ENCODE measurements at places on chromosomes 13 and 19. TPM values are rescaled to one million over a fixed set of nuclear protein-coding genes. Genes with fewer than 3 reads are reported as not detected.

KRTDAP gene
- total RNA-seq, result not detected

OR7C1 gene
- not detected for total RNA-seq

OR7A5 gene
- not detected for total RNA-seq

LYPD5 gene
- 0.70 TPM for total RNA-seq

C1QTNF9 gene
- total RNA-seq, result not detected

SKA3 gene
- total RNA-seq, result 2.3 TPM

ARHGAP45 gene
- 1,130 TPM for total RNA-seq

C19orf18 gene
- 0.66 TPM for total RNA-seq

DNA sequence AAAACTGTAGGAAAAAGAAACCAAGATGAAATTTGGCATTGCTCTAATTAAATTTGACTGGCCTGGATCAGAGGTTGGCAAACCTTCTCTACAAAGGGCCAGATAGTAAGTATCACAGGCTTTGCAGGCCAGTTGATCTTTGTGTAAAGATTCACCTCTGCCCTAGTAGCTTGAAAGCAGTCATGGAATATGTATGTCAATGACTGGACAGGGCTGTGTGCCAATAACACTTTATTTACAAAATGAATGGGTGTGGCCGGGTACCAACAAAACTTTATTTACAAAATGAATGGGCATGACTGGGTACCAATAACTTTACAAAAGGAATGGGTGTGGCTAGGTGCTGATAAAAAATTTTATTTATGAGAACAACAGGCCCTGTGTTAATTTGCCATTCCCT lies 20.0 kb downstream of the SIN3B start:
- no peak overlapping the region for H3K27ac ChIP-seq
- no peak overlapping the region for H3K4me3 ChIP-seq
- H3K27me3 ChIP-seq, result no peaks in the 10 kb centered on the region
- DNase-seq, result no peak

DNA sequence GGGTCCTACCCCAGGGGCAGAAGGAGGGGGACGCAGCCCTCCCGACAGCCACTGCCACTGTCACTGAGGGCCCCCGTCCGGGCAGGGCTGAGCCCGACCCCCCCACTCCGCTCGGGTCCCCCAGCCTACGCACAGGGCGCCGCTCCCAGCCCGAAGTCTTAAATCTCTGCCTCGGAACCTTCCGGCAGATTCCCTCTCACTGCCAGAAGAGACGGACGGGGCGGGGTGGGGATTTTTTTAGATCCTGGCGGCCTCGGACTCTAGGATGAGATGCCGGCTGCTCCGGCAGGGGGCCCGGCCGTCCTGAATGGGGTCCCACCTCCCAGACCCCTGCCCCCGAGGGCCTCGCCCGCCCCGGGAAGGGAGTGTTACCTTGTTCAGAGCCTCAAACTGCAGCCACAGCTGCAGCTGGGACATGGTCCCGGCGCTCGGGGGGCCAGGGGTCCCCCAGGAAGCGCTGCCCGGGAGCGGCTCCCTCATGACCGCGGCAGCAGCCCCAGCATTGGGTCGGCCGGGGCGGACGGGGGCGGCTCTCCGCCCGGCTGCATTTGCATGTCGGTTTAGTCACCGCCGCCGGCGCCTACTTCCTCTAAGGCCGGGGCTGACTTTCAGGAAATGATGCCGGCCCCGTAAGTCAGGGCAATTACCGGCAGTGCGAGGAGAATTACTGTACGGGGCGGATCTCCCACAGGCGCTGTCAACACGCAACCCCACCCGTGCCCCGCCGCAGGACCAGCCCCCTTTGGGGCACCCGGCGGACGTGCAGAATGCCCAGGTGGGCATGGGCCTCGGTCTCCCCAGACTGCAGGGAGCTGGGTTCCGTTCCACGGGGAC lies 28.1 kb downstream of the GPX4 start:
- peaks cover 17% of the 10 kb centered on the region for H3K36me3 ChIP-seq
- peak overlapping the region; percentile 95 for H3K4me3 ChIP-seq
- peak overlapping the region; percentile 90 for H3K27ac ChIP-seq
- H3K27me3 ChIP-seq, result no peaks in the 10 kb centered on the region

DNA sequence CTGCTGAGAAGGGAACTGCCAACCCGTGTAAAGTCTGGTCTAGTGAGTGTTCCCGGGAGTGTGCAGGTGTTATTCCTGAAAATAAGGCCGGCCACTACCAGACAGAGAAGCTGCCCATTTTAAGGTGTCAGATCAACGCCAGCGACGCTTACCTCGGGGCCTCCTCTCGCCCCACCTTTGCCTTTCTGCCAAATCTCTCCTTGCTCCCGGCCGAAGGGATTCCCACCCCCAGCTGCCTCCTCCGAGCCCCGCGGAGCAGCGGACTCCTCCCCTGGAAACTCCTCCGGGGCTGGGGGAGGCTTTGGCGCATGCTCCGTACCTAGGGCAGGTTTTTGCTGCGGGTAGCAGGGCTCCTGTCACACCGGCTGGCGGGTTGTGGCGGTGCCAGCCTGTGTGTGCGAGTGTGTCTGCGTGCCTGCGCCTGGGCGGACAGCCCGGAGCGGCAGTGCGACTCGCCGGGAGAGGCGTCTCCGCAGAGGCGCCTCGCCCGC lies at the start of gene HS6ST3:
TSS of gene HS6ST3 (plus strand) at position 359 of the 491 bp plus-strand sequence.
- no peak within 1 kb of the TSS for H3K4me3 ChIP-seq
- peaks cover 13% of the 10 kb centered on the region for H3K27me3 ChIP-seq
- H3K4me1 ChIP-seq, result no peaks in the 10 kb centered on the region
- H3K36me3 ChIP-seq, result no peaks in the 10 kb centered on the region
- H3K27ac ChIP-seq, result no peak within 1 kb of the TSS

DNA sequence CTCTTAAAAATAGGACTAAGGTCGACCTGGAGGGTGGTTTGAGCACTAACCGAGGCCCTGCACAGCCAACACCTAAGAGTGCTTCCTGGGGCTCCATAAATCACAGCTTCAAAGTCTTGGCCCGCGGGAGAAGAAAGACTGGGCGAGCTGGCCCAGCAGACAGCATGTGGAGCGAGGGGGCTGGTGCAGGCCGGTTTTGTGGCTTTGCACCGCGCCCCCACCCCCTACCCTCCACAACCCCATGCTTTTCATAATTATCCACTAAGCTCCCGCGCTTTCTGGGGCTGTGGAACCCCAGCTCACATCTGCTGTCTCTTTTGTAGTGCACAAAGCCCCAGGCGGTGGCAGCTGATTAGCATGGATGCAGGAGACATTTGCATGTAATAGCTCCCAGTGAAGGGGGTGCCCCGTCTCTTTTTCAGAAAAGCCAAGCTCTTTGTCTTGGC lies 17.1 kb downstream of the CARM1 start:
- no peaks in the 10 kb centered on the region for H3K27me3 ChIP-seq
- no peaks in the 10 kb centered on the region for H3K36me3 ChIP-seq
- H3K4me1 ChIP-seq, result no peaks in the 10 kb centered on the region
- DNase-seq, result no peak
- H3K4me3 ChIP-seq, result no peak overlapping the region

GRCh38 chr19:510606-511100 lies 3.4 kb downstream of the TPGS1 start:
- DNase-seq, result peak; percentile 90
- H3K36me3 ChIP-seq, result peaks cover 13% of the 10 kb centered on the region
- H3K27me3 ChIP-seq, result no peaks in the 10 kb centered on the region
- peak overlapping the region; percentile 98 for H3K27ac ChIP-seq
- H3K4me3 ChIP-seq, result peak overlapping the region; percentile 48

- no peak overlapping the region for H3K4me3 ChIP-seq
- H3K27ac ChIP-seq, result no peak overlapping the region
- no peaks in the 10 kb centered on the region for H3K27me3 ChIP-seq
- DNase-seq, result no peak
Observed at GRCh38 chr13:49608651-49609331, 19.5 kb upstream of the ARL11 start.

DNA sequence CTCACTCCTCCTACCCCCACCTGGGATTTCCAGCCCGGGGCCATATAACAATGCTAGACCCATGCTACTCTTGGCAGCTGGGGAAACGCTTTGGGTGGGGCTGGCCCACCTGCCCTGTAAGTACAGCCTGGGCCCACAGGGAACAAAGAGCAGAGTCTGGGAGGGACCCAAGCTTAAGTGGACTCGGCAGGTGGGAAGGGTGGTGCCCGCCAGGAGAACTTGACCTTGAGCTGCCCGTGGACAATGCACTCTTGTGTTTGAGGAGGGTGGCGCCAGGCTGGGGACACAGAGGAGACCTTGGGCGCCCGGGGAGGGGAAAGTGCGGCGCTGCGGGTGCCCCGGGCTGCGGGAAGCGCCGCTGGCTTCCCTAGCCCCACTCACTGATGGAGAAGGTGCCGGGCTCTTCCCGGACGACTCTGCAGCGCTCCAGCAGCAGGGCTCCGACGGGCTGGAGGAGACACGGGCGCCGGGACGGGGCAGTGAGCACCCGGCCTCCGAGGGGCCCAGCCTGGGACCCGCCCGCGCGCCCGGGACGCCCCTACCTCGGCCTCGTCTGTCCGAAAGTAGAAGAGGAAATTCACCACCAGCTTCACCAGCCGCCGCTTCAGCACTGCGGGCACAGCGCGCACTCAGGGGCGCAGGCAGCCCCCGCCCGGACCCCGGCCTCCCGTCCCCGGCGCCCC lies 607 bp downstream of the PLEKHJ1 start:
- no peak overlapping the region for H3K27ac ChIP-seq
- H3K27me3 ChIP-seq, result no peaks in the 10 kb centered on the region
- H3K4me3 ChIP-seq, result peak overlapping the region; percentile 72
- peaks cover 23% of the 10 kb centered on the region for H3K4me1 ChIP-seq

DNA sequence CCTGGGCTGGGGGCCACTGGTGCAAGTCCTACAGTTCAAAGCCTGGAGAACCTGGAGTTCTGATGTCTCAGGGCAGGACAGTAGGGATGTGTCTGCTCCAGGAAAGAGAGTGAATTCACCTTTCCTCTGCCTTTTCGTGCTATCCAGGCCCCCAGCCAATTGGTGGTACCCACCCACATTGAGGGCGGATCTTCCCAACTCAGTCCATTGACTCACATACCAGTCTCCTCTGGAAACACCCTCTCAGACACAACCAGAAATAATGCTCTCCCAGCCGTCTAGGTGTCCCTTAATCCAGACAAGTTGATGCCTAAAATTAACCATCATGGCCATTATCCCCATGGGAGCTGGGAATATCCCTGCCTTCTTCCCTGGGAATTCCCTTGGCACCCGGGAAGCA lies 38.8 kb upstream of the CHST8 start:
- H3K4me1 ChIP-seq, result no peaks in the 10 kb centered on the region
- H3K36me3 ChIP-seq, result no peaks in the 10 kb centered on the region
- no peaks in the 10 kb centered on the region for H3K27me3 ChIP-seq
- H3K4me3 ChIP-seq, result no peak overlapping the region

DNA sequence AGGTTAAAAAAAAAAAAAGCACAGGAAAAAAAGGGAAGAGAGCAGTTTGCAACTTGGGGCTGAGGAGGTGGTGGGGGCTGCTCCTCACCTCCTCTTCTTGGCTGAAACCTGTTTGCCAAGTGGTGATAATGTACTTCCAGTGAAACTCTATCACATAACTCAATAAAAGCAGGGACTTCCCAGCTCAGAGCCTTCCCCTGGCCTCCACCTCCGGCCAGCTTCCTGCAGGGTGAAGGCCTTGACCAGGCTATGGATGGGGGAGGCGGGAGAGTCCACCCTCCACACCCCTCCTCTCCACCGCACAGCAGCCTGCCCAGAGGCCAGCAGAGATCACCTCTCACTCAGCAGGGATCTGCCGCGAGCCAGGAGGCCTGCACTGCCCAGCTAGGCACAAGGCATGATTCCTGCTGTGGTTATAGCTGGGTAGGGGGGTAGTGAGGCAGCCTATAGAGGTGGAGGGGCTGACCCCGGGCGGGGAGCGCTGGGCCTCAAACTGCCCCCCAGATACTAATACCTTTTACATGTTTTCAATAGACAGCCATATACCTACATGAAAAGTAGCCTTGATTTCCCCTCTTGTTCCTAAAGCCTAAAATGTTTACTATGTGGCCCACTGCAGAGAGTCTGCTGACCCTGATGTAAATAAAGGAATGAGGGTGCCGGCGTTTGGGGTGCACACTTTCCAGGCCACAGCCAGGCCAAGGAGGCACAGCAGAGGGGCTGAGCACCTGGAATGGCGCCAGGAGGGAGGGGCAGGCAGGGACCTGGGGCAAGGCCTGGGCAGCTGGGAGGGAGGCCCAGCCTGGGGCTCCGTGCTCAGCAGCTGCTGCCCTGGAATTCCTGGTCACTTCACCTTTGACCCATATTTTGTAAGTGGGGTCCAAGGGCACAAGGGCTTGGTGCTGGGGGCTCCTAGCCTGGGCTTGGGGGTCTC lies 10.3 kb downstream of the ZNF787 start:
- no peak for DNase-seq
- peaks cover 67% of the 10 kb centered on the region for H3K4me1 ChIP-seq
- no peaks in the 10 kb centered on the region for H3K36me3 ChIP-seq
- no peak overlapping the region for H3K4me3 ChIP-seq
- no peak overlapping the region for H3K27ac ChIP-seq

GRCh38 chr13:25948910-25949309 lies 102.9 kb downstream of the SHISA2 start:
- H3K4me3 ChIP-seq, result no peak overlapping the region
- H3K27me3 ChIP-seq, result no peaks in the 10 kb centered on the region
- no peak overlapping the region for H3K27ac ChIP-seq

DNA sequence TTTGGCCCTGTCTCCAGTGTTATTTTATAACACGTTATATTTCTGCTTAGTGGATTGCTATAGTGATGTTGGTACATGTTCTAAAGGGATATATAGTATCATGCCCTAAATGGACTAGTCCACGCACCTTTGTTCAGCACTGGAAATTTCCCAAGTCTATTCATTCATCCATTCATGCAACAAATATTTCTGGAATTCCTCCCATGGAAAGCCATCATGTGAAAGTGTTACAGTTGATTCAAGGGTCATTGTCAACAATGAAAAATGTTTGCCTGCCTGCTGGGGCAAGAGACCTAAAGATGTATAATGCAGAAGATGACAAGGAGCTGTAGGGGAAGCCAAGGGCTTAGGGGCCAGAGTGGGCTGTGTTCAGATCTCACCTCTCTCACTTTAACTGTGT lies 10.8 kb upstream of the HSPH1 start:
- H3K27ac ChIP-seq, result no peak overlapping the region
- no peak overlapping the region for H3K4me3 ChIP-seq
- H3K36me3 ChIP-seq, result no peaks in the 10 kb centered on the region
- no peak for DNase-seq
- no peaks in the 10 kb centered on the region for H3K4me1 ChIP-seq

GRCh38 chr19:483332-484072 lies 12.8 kb upstream of the MADCAM1 start:
- no peaks in the 10 kb centered on the region for H3K36me3 ChIP-seq
- no peak for DNase-seq
- no peak overlapping the region for H3K4me3 ChIP-seq
- H3K27me3 ChIP-seq, result peaks cover 34% of the 10 kb centered on the region
- peaks cover 13% of the 10 kb centered on the region for H3K4me1 ChIP-seq

GRCh38 chr13:90710164-90710759 lies 637.2 kb upstream of the MIR17HG start:
- H3K4me1 ChIP-seq, result no peaks in the 10 kb centered on the region
- no peaks in the 10 kb centered on the region for H3K27me3 ChIP-seq
- no peaks in the 10 kb centered on the region for H3K36me3 ChIP-seq
- DNase-seq, result no peak
- no peak overlapping the region for H3K4me3 ChIP-seq

GRCh38 chr19:12494260-12494860 lies 9.7 kb upstream of the ZNF709 start:
- H3K4me3 ChIP-seq, result peak overlapping the region; percentile 73
- H3K27me3 ChIP-seq, result no peaks in the 10 kb centered on the region
- H3K27ac ChIP-seq, result peak overlapping the region; percentile 27

Data from T-cell (primary cell).